ENCODE measurements at places on chromosomes 12 and 14.

DNA sequence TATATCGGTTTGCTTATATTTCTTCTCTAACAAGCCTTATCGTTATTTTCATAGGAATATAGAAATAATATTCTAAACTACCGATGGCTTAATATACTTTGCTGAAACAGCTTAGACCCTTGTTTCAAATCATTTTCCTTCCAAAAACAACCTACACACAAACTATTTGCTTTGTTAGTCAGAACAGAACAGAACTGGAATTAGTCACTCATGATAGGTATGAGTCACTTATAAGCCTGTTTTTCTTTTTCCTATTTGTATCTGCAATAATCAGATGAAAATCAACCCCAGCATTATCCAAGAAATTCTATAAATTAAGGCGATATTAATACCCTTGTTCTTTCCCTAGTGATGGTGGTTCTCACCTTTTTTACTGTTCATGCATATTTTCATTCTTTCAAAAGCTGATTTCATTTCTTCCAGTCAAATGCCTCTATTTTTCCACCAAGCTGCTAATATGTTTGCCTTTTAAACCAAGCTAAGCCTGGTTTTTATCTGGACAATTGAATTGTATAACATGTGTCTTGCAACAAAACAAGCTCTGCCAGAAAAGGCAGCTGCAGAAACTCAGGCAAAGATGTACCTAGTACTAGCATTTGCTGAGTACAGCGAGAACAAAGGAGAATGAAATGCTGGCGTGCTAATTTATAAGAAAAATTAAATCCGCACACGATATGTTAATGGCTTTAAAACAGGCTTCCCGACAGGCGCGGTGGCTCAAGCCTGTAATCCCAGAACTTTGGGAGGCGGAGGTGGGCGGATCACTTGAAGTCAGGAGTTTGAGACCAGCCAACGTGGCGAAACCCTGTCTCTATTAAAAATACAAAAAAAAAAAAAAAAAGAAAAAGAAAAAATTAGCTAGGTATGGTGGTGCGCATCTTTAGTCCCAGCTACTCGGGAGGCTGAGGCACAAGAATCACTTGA is 1418.2 kb downstream of the AACS start:
- DNase-seq: no peak

DNA sequence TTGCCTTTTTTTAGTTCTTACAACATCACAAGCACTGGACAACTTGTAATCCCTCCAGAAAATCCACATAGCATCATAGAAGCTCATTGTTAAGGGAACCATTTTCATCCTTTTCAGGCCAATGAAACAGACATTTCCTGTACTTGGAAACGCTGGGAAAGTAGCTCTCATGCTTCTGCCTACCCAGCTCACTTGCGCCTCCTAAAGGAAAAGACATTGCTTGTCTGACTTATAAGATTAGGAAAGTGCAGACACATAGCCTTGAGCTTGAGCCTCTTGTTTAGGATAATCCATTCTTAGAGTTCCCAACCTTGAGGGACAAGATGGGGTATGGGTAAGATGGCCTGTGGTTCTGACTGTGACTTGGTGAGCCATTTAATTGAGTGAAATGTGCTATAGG is 589.5 kb downstream of the NOVA1 start:
- no peak for DNase-seq

DNA sequence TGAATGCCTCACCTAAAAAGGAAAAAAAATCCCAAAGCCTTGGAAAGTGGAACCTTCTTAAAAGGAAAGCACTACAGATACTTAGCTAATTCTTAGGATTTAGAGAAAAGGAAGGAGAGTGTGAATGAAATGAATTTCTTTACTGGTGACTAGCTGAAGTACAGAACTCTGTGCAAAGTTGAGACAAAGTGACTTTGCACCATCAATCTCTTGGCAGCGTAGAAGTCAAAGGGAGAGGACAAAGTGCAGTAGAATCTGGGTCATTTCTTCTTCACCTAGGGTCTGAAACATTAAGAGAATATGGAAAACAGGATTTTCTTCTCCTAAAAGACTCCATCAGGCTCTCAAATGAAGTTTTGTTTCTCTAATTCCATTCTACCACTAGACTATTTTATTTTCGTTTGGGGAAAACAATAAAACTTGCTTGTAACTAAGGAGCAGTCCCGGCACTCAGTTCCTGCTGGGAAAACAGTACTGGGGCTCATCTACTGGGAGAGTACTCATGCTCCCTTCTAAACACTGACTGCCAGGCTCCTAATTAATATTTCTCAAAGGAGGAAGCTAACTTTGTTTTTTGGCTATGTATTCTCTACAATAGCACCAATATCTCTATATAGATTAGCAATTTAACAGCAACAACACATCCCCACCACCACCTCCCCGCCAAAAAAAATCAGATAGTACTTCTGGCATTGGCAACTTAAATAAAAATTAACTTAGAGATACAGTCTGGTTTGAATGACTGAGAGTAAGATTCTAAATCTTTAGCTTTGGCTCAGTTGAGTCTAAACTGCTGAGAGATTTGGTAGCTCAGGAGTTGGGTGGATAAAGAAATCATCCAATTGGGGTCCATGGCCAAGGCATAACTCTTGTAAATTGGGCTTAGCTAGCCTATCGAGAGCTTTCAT is 110.7 kb downstream of the SLC15A5 start:
- no peak for DNase-seq

DNA sequence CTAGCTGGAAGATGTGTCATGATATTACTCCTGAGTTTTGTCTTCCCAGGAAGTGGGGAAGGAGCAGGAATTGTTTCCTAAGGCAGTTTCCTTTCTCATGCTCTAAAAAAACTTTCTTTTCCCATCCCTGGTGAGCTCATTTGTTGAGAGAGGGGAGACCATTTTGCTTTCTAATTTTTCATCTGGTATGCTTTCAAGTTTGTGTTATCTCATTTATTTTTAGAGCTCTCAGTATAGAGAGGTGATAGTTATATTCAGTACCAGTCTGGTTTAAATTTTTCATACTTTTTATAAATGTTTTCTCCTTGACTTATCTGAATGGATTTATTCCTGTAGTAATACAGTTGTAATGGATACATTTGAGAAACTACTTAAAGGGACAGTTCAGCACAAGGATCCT is 79.6 kb downstream of the FBXW8 start:
- no peak for DNase-seq

GRCh38 chr12:127749416-127749815 is 517.6 kb upstream of the TMEM132C start:
- DNase-seq: no peak

DNA sequence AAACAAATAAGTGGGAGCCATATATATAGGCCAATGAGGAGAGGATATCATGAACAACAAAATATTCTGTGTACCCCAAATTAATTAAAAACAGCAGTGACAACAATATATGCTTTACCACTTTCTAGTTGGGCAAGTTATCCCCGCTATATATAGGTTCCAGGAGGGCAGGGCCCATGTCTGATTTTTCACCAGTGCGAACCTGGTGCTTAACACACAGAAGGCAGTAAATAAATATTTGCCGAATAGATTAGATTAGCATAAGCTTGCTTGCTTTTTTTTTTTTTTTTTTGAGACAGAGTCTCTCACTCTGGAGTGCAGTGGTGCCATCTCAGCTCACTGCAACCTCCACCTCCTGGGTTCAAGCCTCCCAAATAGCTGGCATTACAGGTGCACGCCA is 3.4 kb upstream of the MIP start:
- DNase-seq: no peak

- DNase-seq: no peak
These were observed 237.9 kb upstream of the NAV3 start for GRCh38 chr12:77592836-77593235.

DNA sequence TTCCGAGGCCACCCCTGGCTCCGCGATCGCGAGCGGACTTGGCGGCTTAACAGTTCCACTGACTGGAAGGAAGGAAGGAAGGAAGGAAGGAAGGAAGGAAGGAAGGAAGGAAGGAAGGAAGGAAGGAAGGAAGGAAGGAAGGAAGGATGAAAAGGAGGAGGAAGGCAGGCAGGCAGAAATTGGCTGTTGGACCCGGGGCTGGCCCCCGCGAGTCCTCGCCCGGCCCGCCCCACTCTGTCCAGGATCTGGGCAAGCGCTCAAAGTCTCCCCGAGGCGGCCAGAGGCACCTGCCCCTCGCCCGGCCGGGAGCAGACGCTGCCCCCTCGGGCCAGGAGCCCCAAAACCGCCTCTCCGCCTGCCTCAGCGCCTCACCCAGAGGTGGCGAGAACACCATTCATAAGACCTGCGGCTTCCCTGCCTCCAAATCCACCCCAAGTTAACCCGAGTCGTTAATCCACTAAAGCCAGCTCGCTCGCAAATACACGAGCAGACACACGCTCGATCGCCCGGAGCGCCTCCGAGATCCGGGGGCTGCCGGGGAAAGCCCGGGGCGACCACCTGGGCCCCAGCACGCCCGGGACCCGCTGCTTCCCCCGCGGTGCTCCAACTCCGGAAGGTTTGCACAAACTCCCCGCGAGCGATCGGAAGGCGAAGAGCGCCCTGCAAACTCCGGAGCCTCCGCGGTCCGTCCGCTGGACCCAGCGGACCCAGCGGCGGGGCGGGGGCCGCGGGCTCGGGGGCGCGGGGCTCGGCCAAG is 844 bp downstream of the DPF3 start:
- DNase-seq: no peak

GRCh38 chr14:41666301-41666700 is 59.6 kb downstream of the LRFN5 start:
- no peak for DNase-seq

DNA sequence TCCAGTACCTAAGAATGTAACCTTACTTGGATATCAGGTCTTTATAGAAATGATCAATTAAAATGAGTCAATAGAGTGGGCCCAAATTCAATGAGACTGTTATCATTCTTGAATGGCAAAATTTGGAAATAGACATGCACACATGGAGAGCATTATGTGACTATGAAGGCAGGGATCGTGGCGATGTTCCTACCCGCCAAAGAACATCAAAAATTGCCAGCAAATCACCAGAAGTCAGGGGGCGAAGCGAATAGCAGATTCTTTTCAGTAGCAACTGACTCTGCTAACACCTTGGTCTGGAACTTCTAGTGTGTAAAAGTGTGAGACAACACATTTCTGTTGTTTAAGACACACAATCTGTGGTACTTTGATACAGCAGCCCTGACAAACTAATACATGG is 192.5 kb downstream of the ACSS3 start:
- no peak for DNase-seq

GRCh38 chr12:94244165-94245133 is 96.1 kb downstream of the PLXNC1 start:
- DNase-seq: no peak

DNA sequence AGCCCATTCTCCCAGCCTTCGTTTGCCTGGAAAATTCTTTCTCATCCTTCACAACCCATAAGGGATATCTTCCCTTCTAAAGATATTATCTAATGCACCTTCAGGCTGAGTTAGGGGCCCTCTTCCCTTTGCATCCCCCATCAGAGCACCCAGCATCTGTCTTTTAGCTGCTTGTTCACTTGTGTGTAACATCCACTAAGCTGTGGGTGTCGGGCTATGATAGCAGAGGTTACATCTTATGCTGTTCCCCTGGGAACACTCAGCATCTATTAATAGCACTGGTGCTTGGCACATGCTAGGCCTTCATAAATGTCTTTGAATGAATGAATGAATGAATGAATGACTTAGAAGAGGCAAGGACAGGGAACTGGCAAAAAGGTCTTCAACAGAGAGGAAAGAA is 131.8 kb downstream of the NUAK1 start:
- no peak for DNase-seq

DNA sequence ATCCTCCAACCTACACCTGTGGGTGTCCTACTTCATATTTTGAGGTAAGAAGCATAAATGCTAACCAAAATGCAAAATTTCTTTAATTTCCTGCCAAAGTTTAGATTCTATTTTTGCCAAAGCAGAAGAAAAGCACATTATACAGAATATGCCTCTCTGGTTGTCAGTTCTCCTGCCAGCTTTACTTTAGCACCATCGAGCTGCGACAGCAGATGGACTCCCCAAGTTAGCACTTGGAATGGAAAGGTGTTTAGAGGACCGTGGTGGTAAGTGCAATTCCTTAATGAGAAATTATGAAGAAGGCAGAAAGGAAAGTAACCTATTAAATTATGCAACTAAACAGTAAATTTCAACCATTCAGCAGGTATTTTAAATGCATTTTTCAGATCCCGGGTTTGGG is 326.6 kb downstream of the RERGL start:
- no peak for DNase-seq

DNA sequence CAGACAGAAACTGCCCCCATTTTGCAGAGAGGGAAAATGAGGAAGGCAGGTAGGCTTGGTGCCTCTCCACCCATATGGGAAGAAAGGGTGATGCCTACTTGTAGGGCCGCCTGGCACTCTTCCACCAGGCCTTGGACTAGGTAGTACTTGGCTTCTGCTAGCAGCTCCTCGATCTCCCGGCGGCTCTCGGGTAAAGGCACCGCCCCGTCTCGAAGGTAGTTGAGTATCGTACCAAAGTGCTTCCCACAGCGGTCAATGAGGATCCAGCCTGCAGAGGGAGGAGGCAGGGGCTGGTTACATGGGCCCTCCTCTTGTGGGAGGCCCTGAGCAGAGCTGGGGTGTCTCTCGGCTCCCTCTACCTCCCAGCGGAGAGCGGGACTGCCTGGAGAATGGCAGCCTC is 16.6 kb downstream of the KCTD10 start:
- no peak for DNase-seq

- no peak for DNase-seq
These were observed 24.0 kb downstream of the TMEM132C start for GRCh38 chr12:128290938-128291337.

- DNase-seq: no peak
These were observed 1120.5 kb upstream of the FLRT2 start for GRCh38 chr14:84409435-84409834.

DNA sequence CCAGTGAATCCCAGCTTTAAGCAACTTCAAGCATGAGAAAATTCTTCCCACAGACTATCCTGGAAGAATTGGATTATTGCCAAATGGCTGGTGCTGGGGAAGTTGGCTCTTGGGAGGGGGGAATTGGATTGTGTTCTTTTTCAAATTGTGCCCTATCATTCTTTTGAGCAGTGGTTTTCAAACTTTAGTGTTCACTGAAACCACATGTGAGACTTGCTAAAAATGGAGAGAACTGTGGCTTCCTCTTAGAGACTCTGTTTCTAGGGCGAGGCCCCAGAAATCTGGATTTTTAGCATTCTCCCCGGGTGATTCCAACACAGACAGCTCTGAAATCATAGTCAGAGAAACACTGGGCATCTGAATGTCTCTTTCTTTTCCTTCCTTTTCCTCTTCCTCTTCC is 14.3 kb upstream of the OTUB2 start:
- no peak for DNase-seq

DNA sequence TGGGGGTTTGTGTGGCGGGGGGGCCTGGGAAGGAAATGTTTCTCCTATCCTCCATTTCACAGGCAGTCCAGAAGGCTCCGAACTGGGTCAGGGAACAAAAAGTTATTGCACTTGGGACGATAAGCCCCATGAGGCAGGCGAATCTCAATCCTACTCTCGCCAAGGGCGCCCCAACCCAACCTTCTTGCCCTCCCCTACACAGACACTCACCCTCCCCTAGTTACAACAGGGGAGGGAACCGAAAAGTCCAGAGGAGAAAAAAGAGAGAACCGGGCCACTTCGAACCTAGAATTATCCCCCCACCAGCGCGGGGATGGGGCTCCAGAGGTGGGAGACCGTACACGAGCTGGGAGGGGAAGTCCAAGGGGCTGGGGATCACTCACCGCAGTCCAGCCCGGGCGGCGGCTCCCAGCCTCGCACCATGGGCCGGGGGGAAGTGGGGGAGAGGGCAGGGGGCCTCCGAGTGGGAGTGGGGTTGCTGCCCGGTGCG is 357 bp downstream of the HOMEZ start:
- no peak for DNase-seq

GRCh38 chr12:1830401-1830845 is 10.1 kb downstream of the LRTM2 start:
- DNase-seq: no peak

Data from muscle of arm (tissue), 14 donors.